Activated CD8-positive, alpha-beta memory T cell treated with anti-CD3 and anti-CD28 coated beads, Interleukin-2, amount 10 ng/mL, durations not matched to agents 7 days and 5 days (primary cell): ENCODE measurements at places on chromosomes 7 and 10. TPM values are rescaled to one million over a fixed set of nuclear protein-coding genes. Genes with fewer than 3 reads are reported as not detected.
A peak's percentile ranks its signal among the peaks of the same experiment; 100 is the strongest.

- DNase-seq, result peak; percentile 49
Observed at GRCh38 chr7:127792528-127793342, 140.7 kb downstream of the SND1 start.

DNA sequence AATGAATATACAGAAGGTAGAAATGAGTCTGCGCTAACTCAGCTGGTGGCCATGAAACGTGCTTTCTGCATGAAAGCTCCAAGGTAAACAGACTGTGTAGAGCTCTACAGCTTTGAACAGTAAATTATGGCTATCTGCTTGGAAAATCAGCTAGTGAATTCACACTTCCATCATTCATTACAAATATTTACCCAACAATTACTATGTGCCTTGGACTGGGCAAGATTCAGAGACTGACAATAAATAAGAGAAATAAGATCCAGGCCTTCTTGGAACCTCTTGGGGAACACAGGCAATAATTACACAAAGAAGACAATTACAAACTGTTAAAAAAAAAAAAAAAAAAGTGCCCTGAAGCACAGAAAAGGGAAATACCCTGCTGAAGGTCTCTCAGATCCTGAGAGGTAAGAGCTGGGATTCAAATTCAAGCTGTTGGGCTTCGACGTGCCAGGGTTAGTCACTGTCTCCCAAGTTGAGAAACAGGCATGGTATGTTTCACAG, 15.8 kb downstream of the TSPAN12 start:
- no peak for DNase-seq

- no peak for DNase-seq
Observed at GRCh38 chr7:50146692-50147091, 53.6 kb upstream of the ZPBP start.

- no peak for DNase-seq
Observed at GRCh38 chr10:95767884-95768556, 12.1 kb downstream of the ENTPD1 start.

DNA sequence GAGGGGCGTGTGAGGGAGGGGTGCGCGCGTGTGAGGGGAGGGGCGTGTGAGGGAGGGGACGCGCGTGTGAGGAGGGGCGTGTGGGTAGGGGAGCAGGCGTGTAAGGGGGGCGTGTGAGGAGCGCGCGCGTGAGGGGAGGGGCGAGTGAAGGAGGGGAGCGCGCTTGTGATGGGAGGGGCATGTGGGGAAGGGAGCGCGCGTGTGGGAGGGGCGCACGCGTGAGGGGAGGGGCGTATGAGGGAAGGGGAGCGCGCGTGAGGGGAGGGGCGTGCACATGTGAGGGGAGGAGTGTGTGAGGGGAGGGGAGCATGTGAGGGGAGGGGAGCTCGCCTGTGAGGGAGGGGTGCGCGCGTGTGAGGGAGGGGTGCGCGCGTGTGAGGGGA, 19.1 kb downstream of the MXI1 start:
- peak; percentile 89 for DNase-seq

GRCh38 chr7:104971290-104972071, 42.5 kb upstream of the KMT2E start:
- DNase-seq, result no peak

- DNase-seq, result no peak
Observed at GRCh38 chr7:28423918-28424514, 11.7 kb downstream of the CREB5 start.

- DNase-seq, result peak; percentile 80
Observed at GRCh38 chr10:22345301-22346095, at the start of gene SPAG6. TSS of gene SPAG6 (plus strand) at chr10:22345496. CDS start at chr10:22345612, 116 bp downstream.

- DNase-seq, result no peak
Observed at GRCh38 chr7:88169717-88170320, 50.0 kb downstream of the SRI start.

DNA sequence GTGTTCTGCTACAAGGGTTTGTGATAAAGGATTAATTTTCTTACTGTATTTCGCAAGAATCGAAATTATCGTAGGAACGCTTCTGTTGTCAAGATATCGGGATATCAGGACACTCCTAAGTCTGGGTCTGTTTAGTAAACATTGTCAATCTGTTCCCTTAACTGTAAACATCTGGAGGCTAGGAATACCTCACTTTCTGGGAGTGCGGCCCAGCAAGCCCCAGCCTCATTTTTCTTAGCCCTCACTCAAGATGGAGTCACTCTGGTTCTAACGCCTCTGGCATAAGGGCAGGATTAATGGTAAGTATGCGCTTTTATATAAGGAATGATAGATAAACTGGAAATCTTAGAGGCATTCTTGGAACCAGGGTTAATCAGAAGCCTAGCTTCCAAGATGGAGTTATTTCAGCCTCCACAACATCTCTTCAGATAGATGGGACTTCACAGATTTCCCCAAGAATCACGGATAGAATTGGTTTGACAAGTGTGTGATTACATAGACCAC, 30.1 kb upstream of the CCL24 start:
- no peak for DNase-seq

Gene COPG2
- total RNA-seq, result 21.1 TPM

Gene PPP1R3C
- not detected for total RNA-seq

Gene ATP6V0A4
- not detected for total RNA-seq

Gene SEMA3E
- not detected for total RNA-seq

Gene TAF3
- total RNA-seq, result 15.6 TPM

Gene STAG3
- 8.1 TPM for total RNA-seq

Gene ELFN1
- not detected for total RNA-seq

Gene FXYD4
- not detected for total RNA-seq

Gene C10orf62
- total RNA-seq, result not detected

Gene GPR26
- total RNA-seq, result not detected

Gene SFRP4
- not detected for total RNA-seq
